ENCODE measurements at places on chromosomes 6 and 20. TPM values are rescaled to one million over a fixed set of nuclear protein-coding genes. Genes with fewer than 3 reads are reported as not detected.
A peak's percentile ranks its signal among the peaks of the same experiment; 100 is the strongest.

DNA sequence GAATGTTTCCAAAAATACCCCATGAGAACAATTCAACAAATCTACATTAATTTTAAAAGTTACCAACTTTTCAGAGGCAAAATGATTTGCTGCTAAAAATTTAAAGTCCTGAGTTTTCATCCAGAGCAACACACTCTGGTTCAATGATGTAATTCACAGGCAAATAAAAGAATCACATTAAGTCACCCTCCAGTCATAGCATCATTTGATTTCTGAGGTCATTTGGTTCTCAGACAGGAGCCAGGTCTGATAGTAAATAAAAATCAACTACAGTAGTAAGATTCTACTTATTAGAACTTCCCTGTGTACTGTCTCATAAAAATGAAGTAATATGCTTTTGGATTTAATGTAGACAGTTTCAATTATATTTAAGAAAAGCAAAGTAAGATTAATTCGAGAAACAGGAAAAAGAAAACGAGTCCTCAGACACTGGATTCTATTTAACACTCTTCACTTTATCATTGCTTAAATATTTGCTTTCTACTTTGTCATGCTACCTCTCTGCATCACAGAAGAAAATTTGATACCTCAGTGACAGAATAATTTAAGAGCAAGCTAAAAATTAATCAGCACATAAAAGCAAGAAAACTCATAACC is 25.8 kb downstream of the MAP7 start:
- peak overlapping the region; percentile 31 for H3K27ac ChIP-seq
- no peaks in the 10 kb centered on the region for H3K27me3 ChIP-seq
- no peak overlapping the region for H3K4me3 ChIP-seq

DNA sequence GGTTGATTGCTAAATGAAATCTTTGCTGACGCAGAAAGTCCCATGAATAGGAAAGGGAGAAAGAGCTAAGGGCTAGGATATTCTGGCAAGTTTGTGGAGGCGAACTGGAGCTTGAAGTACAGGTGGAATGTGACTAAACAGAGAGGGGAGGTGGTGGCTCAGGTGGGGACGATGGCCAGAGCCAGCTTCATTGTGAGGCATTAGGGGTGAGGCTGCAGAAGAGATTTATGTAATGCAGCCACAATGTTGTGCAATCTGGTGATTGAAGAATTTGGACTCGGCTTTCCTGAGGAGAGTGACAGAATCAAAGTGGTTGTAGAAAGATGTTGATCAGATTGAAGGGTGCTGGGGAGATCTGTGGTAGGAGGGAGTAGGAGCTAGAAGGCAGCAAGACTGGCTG is 42.9 kb upstream of the SPACA1 start:
- H3K27ac ChIP-seq: no peak overlapping the region
- H3K4me3 ChIP-seq: no peak overlapping the region
- H3K27me3 ChIP-seq: no peaks in the 10 kb centered on the region

DNA sequence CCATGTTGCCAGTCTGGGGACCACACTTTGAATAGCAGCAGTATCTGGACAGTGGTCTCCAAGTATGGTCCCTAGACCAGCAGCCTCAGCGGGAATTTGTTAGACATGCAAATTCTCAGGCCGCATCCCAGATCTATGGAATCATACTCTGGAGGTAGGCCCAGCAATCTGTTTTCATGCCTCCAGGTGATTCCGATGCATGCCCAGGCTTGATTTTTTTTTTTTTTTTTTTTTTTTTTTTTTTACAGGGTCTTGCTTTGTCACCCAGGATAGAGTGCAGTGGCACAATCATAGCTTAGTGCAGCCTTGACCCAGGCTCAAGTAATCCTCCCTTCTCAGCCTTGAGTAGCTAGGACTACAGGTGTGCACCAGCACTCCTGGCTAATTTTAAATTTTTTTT is 682 bp upstream of the SLA2 start:
- peaks cover 31% of the 10 kb centered on the region for H3K4me1 ChIP-seq
- no peaks in the 10 kb centered on the region for H3K27me3 ChIP-seq
- DNase-seq: no peak
- peak overlapping the region; percentile 41 for H3K27ac ChIP-seq
- H3K4me3 ChIP-seq: no peak overlapping the region
- H3K36me3 ChIP-seq: no peaks in the 10 kb centered on the region

DNA sequence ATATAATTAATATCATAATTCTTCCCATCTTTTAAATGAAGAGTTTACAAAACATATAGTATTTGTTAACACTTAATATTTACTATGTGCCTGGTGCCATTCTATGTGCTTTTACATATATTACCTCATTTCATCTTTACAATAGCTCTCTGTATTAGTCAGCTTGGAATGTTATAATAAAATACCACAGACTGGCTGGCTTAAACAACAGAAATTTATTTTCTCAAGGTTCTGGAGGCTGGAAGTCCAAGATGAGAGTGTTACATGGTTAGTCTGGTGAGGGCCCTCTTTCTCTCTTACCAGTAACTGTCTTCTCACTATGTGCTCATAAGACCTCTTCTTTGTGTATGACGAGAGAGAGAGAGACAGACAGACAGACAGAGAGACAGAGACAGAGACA is 110.2 kb downstream of the NKAIN2 start:
- no peak overlapping the region for H3K27ac ChIP-seq
- H3K27me3 ChIP-seq: peaks cover 74% of the 10 kb centered on the region
- no peak overlapping the region for H3K4me3 ChIP-seq
- no peaks in the 10 kb centered on the region for H3K36me3 ChIP-seq
- H3K4me1 ChIP-seq: no peaks in the 10 kb centered on the region

GRCh38 chr20:62288535-62289105 is 14.2 kb upstream of the ADRM1 start:
- no peak overlapping the region for H3K27ac ChIP-seq
- DNase-seq: no peak
- no peak overlapping the region for H3K4me3 ChIP-seq

DNA sequence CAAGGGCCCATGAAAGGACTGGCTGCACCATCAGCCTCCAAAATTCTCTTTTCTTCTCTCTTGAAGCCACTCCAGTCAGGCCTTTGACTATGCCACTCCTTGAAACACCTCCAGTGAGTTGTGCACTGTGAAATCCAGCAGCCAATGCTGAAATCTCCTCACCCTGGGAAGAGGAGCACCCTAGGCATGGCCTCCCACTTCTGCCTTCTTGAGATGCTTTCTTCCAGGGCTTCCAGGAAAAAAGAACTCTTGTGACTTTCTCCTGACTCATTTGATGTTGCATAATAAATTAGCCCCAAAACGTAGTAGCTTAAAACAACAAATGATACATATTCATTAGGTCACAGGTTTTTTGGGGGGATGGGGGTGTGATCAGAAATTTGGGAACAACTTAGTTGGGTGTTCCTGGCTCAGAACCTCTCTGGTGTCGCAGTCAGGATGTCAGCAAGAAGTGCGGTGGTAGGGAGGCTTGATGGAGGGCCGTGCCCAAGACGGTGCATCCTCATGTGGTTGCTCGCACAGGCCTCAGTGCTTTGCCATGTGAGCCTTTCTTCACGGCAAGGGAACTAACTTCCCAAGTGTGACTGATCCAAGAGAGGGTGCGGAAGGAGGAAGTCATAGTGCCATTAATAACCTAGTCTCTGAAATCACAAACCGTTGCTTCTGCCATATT is 12.1 kb downstream of the NCR2 start:
- no peak overlapping the region for H3K4me3 ChIP-seq
- no peaks in the 10 kb centered on the region for H3K36me3 ChIP-seq
- no peak overlapping the region for H3K27ac ChIP-seq

DNA sequence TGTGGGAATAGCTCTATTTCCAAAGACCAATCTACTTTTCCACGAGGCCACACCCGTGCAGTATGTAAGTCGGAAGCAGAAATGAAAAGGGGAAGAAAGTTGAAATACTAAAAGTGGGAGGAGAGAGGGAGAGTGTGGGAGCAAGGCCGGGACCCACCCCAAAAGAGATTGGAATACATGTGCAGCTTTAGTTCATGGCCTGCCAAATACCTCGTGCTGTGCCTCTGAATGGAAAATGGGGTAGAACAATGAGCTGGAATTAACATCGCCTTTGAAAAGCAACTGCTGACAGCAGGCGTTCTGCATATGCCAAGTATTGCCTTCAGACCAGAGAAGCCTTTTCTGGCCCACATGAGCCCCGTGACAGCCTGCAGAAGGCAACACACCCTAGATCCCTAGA is 155.6 kb downstream of the CD83 start:
- H3K27me3 ChIP-seq: no peaks in the 10 kb centered on the region
- H3K27ac ChIP-seq: no peak overlapping the region
- no peak overlapping the region for H3K4me3 ChIP-seq
- no peak for DNase-seq
- no peaks in the 10 kb centered on the region for H3K4me1 ChIP-seq
- H3K36me3 ChIP-seq: no peaks in the 10 kb centered on the region

GRCh38 chr6:105135907-105136430 is 43.8 kb downstream of the POPDC3 start:
- peaks cover 64% of the 10 kb centered on the region for H3K27me3 ChIP-seq
- no peaks in the 10 kb centered on the region for H3K36me3 ChIP-seq
- H3K4me1 ChIP-seq: peaks cover 9% of the 10 kb centered on the region
- no peak for DNase-seq
- peak overlapping the region; percentile 72 for H3K4me3 ChIP-seq

DNA sequence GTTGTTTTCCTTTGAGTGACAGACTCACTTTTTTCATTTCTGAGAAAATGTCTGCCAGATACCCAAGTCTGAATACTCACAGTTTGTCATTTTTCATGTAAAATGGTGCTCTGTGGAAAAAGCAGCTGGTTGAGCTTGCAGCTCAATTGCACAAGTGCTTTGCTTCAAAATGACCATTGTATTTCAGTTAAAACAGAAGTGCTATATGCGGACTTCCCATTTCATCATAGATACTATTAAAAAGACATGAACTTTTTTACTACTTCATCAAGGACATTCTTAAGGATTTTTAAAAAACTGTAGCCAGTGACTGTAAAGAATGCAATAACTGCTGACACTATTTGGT is 61.5 kb downstream of the KCNS1 start:
- no peak overlapping the region for H3K27ac ChIP-seq
- no peaks in the 10 kb centered on the region for H3K4me1 ChIP-seq
- H3K36me3 ChIP-seq: no peaks in the 10 kb centered on the region
- no peaks in the 10 kb centered on the region for H3K27me3 ChIP-seq

- DNase-seq: no peak
- no peaks in the 10 kb centered on the region for H3K36me3 ChIP-seq
- H3K27me3 ChIP-seq: no peaks in the 10 kb centered on the region
Measured at GRCh38 chr6:43990275-43990626, 137.0 kb downstream of the MRPL14 start.

DNA sequence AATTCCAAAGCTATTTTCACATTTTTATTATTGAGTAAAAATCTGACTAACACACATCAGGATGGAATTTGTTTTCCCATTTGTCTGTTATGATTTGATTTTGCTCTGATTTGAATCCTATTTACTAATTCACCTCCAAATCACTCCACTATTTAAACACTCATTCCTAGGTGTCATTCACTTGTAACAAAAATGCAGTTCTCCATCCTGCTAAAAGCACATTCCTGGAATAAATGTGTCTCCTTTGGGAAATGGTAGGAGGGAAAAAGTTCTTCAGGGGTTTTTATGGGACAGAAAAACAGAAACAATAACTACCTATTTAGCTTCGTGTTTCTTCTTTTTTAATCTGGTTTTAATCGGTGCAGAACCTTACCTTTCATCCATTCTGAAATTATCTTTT is 494.1 kb upstream of the CITED2 start:
- no peak overlapping the region for H3K4me3 ChIP-seq
- no peaks in the 10 kb centered on the region for H3K36me3 ChIP-seq
- H3K27ac ChIP-seq: no peak overlapping the region
- H3K4me1 ChIP-seq: peaks cover 12% of the 10 kb centered on the region
- H3K27me3 ChIP-seq: no peaks in the 10 kb centered on the region

DNA sequence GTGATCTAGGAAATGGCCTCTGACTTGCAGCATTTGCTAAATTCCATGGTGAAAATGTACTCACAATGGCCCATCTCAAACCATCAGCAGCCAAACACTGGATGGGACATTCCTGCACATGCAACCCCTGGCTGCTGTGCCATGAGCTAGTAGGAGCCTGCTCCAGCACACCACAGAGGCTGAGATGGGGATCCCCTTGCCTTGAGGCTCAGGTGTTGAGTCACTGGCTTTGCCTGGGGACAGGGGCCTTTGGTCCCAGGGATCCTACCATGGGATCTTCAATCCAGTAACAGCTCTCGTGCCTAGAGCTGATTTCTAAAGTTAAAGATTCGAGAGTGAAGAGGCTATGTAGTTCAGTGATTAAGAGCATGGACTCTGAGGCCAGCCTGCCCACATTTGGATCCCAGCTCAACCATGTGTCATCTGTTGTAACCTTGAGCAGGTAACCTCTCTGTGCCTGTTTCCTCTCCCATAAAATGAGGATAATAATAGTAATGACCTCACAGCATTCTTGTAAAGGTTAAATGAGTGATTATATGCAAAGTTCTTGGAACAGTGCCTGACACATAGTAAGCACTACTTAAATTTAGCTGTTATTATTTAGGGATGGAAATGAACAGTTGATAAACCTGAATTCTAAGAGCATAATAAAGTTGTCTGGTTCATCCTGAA is 16.4 kb downstream of the FOXQ1 start:
- no peak overlapping the region for H3K4me3 ChIP-seq
- no peaks in the 10 kb centered on the region for H3K36me3 ChIP-seq
- no peaks in the 10 kb centered on the region for H3K4me1 ChIP-seq
- no peaks in the 10 kb centered on the region for H3K27me3 ChIP-seq
- no peak overlapping the region for H3K27ac ChIP-seq

DNA sequence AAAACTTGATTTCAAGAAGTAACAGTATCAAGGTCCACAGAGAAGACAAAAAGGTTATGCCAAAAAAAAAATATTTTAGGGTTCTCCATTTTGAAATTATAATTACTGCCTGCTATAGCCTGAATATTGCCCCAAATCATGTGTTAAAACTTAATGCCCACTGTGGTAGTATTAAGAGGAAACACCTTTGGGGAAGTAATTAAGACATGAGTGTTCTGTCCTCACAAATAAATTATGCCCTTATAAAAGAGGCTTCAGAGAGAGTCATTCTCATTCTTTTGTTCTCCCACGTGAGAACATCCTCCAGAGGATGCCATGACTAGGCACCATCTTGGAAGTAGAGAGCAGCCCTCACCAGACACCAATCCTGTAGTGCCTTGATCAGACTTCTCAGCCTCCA is 66.2 kb downstream of the GMDS start:
- H3K27me3 ChIP-seq: no peaks in the 10 kb centered on the region
- no peaks in the 10 kb centered on the region for H3K4me1 ChIP-seq
- no peak overlapping the region for H3K27ac ChIP-seq
- no peak overlapping the region for H3K4me3 ChIP-seq
- no peak for DNase-seq

GRCh38 chr20:35145141-35145564 is 2.0 kb downstream of the EDEM2 start:
- H3K4me1 ChIP-seq: peaks cover 8% of the 10 kb centered on the region
- no peak overlapping the region for H3K27ac ChIP-seq
- H3K36me3 ChIP-seq: no peaks in the 10 kb centered on the region
- H3K4me3 ChIP-seq: no peak overlapping the region
- DNase-seq: peak; percentile 75

GRCh38 chr6:56531839-56532595 is 110.7 kb downstream of the DST start:
- DNase-seq: no peak
- H3K4me1 ChIP-seq: peaks cover 40% of the 10 kb centered on the region
- H3K36me3 ChIP-seq: peaks cover 18% of the 10 kb centered on the region
- H3K4me3 ChIP-seq: no peak overlapping the region

Gene AIF1
- total RNA-seq: not detected

Gene MCHR2
- total RNA-seq: not detected

Gene RGS17
- 4.8 TPM for total RNA-seq

Gene TFAP2C
- 0.60 TPM for total RNA-seq

Gene ENPP5
- total RNA-seq: 9.1 TPM
